ENCODE measurements at places on chromosomes 7 and 10. TPM values are rescaled to one million over a fixed set of nuclear protein-coding genes. Genes with fewer than 3 reads are reported as not detected.

DNA sequence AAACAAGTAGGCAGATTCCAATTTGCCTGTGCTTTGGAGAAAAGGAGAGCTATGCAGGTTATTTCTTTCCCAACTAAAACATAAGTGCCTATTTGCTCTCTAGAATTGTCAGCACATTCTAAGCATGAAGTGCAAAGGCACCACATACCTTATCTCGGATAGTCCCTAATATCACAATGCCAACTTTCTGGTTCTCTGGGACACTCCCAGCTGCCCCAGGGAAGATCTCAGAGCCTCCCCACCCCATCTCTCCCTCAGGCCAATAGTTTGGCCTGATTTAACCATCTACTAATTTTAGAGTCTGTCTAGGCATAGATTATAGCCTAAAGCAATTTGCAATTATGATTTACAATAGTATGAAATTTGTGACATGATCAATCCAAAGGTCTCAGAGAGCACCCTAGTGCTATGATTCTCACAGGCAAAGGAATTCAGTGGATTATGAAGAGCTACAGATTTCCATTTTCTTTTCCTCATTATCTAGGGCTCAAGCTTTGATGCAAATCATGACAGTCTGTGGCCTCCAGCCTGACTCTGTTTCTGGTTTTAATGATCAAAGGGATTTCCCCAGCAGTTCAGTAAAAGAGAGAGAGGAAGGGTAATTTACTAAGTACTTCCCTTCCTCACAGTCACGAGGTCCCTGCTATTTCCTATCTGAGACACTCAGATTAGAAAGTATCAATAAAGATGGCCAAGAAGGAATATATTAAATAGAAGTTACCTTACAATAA, 29.0 kb upstream of the IL6 start:
- H3K4me3 ChIP-seq, result no peak overlapping the region
- H3K4me1 ChIP-seq, result peaks cover 84% of the 10 kb centered on the region
- no peaks in the 10 kb centered on the region for H3K36me3 ChIP-seq
- H3K27ac ChIP-seq, result peak overlapping the region; percentile 87

The MRC1 gene
- 0.44 TPM for total RNA-seq

GRCh38 chr10:102801978-102802377, 35.2 kb downstream of the CYP17A1 start:
- no peak overlapping the region for H3K4me3 ChIP-seq
- no peaks in the 10 kb centered on the region for H3K27me3 ChIP-seq
- no peaks in the 10 kb centered on the region for H3K36me3 ChIP-seq
- H3K4me1 ChIP-seq, result peaks cover 14% of the 10 kb centered on the region
- no peak overlapping the region for H3K27ac ChIP-seq

The GPR15LG gene
- not detected for total RNA-seq

- peaks cover 5% of the 10 kb centered on the region for H3K36me3 ChIP-seq
- no peak overlapping the region for H3K27ac ChIP-seq
- H3K4me3 ChIP-seq, result no peak overlapping the region
These were observed 303.1 kb upstream of the FZD1 start for GRCh38 chr7:90961037-90961725.

GRCh38 chr10:48655411-48656240, 29.0 kb upstream of the WDFY4 start:
- no peaks in the 10 kb centered on the region for H3K36me3 ChIP-seq
- no peak for DNase-seq
- H3K4me3 ChIP-seq, result peak overlapping the region; percentile 53

GRCh38 chr7:77529279-77529678, 7.8 kb upstream of the PTPN12 start:
- no peaks in the 10 kb centered on the region for H3K36me3 ChIP-seq
- peaks cover 25% of the 10 kb centered on the region for H3K4me1 ChIP-seq
- peak overlapping the region; percentile 77 for H3K27ac ChIP-seq

DNA sequence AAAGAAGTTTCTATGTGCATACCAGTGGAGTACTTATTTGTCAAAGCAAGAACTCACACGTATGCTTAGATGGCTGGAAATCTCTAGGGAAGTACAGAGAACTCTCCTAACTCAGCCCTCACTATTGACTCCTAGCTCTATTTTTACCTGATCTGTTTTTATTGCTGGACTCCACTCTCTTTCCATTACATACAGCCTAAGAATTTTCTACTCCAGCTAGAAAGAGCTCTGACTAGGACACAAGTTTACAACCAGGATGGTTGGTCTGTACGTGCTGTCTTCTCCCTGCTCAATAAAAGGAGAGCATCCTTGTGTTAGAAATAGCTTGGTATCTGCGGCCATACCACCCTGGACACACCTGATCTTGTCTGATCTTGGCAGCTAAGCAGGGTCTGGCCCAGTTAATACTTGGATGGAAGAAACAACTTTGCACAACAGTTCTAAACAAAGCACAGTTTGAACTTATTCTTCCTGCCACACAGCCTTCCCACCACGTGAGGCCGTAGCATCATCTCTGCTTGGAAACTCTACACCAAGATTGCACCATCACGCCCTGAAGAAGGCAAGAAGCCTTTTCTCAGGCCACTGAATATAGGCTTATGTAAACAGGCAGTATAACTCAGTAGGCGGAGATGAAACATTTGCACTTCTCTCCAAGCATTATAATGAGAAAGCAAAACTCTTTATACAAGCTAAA, 50.7 kb downstream of the KCNMA1 start:
- H3K27me3 ChIP-seq, result no peaks in the 10 kb centered on the region
- no peak overlapping the region for H3K27ac ChIP-seq
- H3K4me1 ChIP-seq, result peaks cover 6% of the 10 kb centered on the region
- DNase-seq, result no peak
- no peak overlapping the region for H3K4me3 ChIP-seq
